Fibroblast of villous mesenchyme (primary cell): ENCODE measurements at places on chromosomes 6 and 20. TPM values are rescaled to one million over a fixed set of nuclear protein-coding genes. Genes with fewer than 3 reads are reported as not detected.

The FOXS1 gene
- 1.7 and 2.9 TPM in 2 replicates for total RNA-seq

The C20orf202 gene
- under 0.01 TPM in 1 of 2 replicates, not detected in the other for total RNA-seq

The SLC52A3 gene
- total RNA-seq = not detected in 2 replicates

The SAMD10 gene
- total RNA-seq = 0.64 and 1.3 TPM in 2 replicates

The ADGB gene
- not detected in 2 replicates for total RNA-seq

The GATA5 gene
- total RNA-seq = not detected in 2 replicates

The DPPA5 gene
- total RNA-seq = not detected in 2 replicates

The PNPLA1 gene
- not detected in 2 replicates for total RNA-seq

The PRL gene
- total RNA-seq = not detected in 2 replicates

The DEFB127 gene
- total RNA-seq = not detected in 2 replicates

The MTG2 gene
- total RNA-seq = 19.9 and 22.5 TPM in 2 replicates
